ENCODE measurements at places on chromosomes 1 and 21. TPM values are rescaled to one million over a fixed set of nuclear protein-coding genes. Genes with fewer than 3 reads are reported as not detected.

The TTC39A gene
- 0.16 TPM for total RNA-seq

The BGLAP gene
- total RNA-seq: not detected

The LMX1A gene
- total RNA-seq: not detected

The PTPN14 gene
- total RNA-seq: 135 TPM

The BRINP3 gene
- not detected for total RNA-seq

The ASB17 gene
- not detected for total RNA-seq

The NKAIN1 gene
- not detected for total RNA-seq

DNA sequence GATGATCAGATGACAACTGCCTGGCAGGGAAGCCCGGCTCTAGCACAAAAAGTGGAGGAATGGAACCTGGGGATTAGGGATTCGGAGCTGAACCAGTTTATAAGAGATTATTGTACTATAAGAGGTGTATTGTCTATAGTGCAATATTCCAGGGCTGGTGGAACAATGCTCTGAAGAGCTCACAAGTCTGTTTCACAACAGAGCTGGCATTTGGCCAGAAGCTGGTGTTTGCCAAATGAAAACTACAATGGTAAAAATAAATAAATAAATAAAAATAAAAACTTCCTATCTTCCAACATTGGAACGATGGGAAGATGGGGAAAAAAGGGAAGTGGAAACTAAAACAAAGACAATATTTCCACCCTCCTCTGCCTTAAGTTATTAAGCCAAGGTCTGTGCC, 73.5 kb downstream of the CHODL start:
- no peaks in the 10 kb centered on the region for H3K4me1 ChIP-seq
- H3K4me3 ChIP-seq: no peak overlapping the region
- no peak for DNase-seq
- peaks cover 3% of the 10 kb centered on the region for H3K36me3 ChIP-seq
- H3K27me3 ChIP-seq: no peaks in the 10 kb centered on the region

DNA sequence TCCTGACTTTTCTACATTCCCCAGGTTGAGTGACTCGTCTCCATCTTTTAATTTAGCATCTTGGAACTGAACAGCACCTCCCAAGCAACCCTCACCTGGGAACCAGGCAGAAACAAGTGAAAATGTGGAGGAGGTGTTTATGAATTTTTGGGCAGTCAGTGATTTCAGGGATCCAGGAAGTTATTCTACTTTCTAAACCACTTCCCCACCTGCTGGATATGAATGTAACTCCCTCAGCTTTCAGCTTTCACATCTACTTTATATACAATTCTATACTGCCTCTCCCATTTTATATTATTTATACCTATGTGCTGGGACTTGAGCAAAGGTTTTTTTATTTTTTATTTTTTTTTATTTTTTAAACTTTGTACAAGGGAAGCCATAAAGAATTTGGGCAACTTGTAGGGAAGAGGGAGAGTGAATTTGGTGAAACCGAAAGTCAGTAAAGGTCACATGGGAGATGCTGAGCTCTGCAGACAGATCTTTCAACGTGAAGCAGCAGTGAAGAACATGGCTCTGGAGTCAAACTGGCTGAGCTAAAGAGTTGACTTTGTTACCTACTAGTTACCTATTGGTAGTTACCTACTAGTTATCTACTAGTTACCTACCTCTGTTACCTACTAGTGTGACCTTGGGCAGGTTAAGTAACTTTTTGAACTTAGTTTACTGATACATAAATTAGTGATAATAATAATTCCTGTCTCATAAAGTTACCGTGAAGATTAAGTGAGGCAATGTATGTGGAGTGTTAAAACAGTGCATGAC, 45.5 kb downstream of the DDR2 start:
- no peak for DNase-seq
- H3K4me1 ChIP-seq: peaks cover 100% of the 10 kb centered on the region
- H3K27me3 ChIP-seq: peaks cover 12% of the 10 kb centered on the region
- peak overlapping the region; percentile 65 for H3K4me3 ChIP-seq
- peak overlapping the region; percentile 85 for H3K27ac ChIP-seq

DNA sequence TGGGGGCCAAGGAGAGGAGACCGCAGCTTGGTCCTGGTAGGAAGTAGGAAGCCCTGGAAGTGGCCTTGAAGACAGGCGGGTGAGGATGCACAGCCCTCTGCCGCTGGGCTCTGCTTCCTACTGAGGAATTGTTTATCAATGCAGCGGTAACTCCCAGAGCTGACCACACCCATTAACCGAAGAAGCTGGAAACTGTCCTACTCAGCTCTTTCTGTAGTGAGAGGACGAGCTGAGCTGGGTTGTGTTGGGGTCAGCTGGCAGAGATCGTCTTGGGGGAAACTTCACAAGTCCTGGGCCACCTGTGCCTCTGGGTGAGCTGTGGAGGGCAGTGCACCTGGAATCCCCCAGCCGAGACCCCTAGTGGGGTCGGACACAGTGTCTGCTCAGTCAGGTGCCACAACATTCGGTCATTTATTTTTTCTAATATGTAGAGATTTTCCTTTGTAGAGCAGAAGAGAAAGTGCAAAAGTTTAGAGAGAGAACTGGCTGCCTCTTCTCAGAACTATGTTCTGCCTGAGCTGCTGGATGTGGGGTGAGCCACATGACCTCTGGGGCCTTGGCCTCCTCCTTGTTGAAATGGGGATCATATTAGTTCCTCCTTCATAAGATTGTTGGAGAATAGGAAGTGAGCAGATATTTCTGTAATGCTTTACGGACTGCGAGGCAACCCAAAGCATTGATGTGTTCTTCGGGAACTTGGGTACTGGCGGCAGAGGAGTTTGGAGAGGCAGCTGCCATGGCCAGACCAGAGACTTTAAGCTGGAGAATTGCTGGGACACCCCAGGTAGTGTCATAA, 3.6 kb downstream of the NECAP2 start:
- peaks cover 14% of the 10 kb centered on the region for H3K4me1 ChIP-seq
- H3K27me3 ChIP-seq: peaks cover 1% of the 10 kb centered on the region
- H3K27ac ChIP-seq: no peak overlapping the region

- no peaks in the 10 kb centered on the region for H3K36me3 ChIP-seq
- H3K27ac ChIP-seq: peak overlapping the region; percentile 80
- peaks cover 25% of the 10 kb centered on the region for H3K4me1 ChIP-seq
- peak overlapping the region; percentile 89 for H3K4me3 ChIP-seq
- peaks cover 62% of the 10 kb centered on the region for H3K27me3 ChIP-seq
- no peak for DNase-seq
Measured at GRCh38 chr1:212607206-212607912, 1.2 kb upstream of the ATF3 start.

- H3K4me1 ChIP-seq: peaks cover 15% of the 10 kb centered on the region
- peaks cover 8% of the 10 kb centered on the region for H3K27me3 ChIP-seq
- peak overlapping the region; percentile 5 for H3K4me3 ChIP-seq
- H3K27ac ChIP-seq: no peak overlapping the region
- DNase-seq: peak; percentile 41
Measured at GRCh38 chr1:169741666-169742394, 8.0 kb upstream of the SELE start.

GRCh38 chr1:161702250-161702649, 4.8 kb upstream of the FCRLA start:
- H3K36me3 ChIP-seq: no peaks in the 10 kb centered on the region
- H3K27ac ChIP-seq: no peak overlapping the region
- no peak overlapping the region for H3K4me3 ChIP-seq
- no peaks in the 10 kb centered on the region for H3K27me3 ChIP-seq
- no peaks in the 10 kb centered on the region for H3K4me1 ChIP-seq

DNA sequence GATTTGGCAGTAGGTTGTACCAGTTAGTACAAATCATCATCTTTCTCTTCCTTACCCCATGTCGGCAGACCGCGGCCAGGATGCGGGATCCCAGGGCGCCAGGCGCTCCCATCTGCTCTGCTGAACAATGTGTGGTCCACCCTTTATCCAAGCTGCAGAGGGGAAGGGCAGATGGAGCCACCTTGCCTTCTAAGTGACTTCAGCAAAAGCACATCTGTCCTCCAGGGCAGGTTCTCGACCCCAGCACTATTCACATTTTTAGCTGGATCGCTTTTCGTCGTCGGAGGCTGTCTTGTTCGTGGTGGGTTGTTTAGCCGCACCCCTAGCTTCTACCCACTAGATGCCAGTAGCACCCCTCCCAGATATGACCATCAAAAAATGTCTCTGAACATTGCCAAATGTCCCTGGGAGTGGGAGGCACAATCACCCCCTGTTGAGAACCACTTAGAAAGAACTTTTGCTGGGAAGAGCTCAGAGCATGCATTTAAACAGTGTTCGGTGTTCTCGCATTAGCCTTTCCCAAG, 58.1 kb upstream of the SIM2 start:
- no peak for DNase-seq
- H3K4me1 ChIP-seq: peaks cover 10% of the 10 kb centered on the region
- H3K36me3 ChIP-seq: peaks cover 5% of the 10 kb centered on the region
- no peak overlapping the region for H3K27ac ChIP-seq

- peak overlapping the region; percentile 90 for H3K4me3 ChIP-seq
- H3K36me3 ChIP-seq: peaks cover 20% of the 10 kb centered on the region
- H3K27ac ChIP-seq: peak overlapping the region; percentile 97
- DNase-seq: no peak
- H3K27me3 ChIP-seq: no peaks in the 10 kb centered on the region
Measured at GRCh38 chr1:44632598-44632997, 41.7 kb downstream of the TMEM53 start.

- H3K4me3 ChIP-seq: no peak overlapping the region
- no peak overlapping the region for H3K27ac ChIP-seq
- DNase-seq: peak; percentile 18
- H3K36me3 ChIP-seq: no peaks in the 10 kb centered on the region
- peaks cover 6% of the 10 kb centered on the region for H3K27me3 ChIP-seq
- peaks cover 41% of the 10 kb centered on the region for H3K4me1 ChIP-seq
Measured at GRCh38 chr1:9400425-9401079, 107.9 kb downstream of the SPSB1 start.

DNA sequence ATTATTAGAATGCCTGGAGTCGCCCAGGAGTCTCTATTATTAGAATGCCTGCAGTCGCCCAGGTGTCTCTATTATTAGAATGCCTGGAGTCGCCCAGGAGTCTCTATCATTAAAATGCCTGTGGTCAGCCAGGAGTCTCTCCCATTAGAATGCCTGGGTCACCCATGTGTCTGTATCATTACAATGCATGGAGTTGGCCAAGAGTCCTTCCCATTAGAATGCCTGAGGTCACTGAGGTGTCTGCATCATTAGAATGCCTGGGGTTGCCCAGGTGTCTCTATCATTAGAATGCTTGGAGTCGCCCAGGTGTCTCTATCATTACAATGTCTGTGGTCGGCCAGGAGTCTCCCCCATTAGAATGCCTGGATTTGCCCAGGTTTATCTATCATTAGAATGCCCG, 66.9 kb downstream of the RNF187 start:
- peaks cover 24% of the 10 kb centered on the region for H3K27me3 ChIP-seq
- H3K27ac ChIP-seq: no peak overlapping the region
- H3K4me3 ChIP-seq: no peak overlapping the region
- H3K4me1 ChIP-seq: no peaks in the 10 kb centered on the region
- no peaks in the 10 kb centered on the region for H3K36me3 ChIP-seq

- peaks cover 2% of the 10 kb centered on the region for H3K27me3 ChIP-seq
- H3K4me1 ChIP-seq: peaks cover 3% of the 10 kb centered on the region
- H3K4me3 ChIP-seq: no peak overlapping the region
- no peak for DNase-seq
- no peak overlapping the region for H3K27ac ChIP-seq
Measured at GRCh38 chr1:54595956-54596498, 27.3 kb downstream of the FAM151A start.

GRCh38 chr1:155970531-155971167, 7.7 kb downstream of the ARHGEF2 start:
- peaks cover 79% of the 10 kb centered on the region for H3K4me1 ChIP-seq
- peaks cover 4% of the 10 kb centered on the region for H3K27me3 ChIP-seq

GRCh38 chr1:160577671-160578070, 1.6 kb downstream of the CD84 start:
- no peak overlapping the region for H3K27ac ChIP-seq
- no peak overlapping the region for H3K4me3 ChIP-seq
- no peaks in the 10 kb centered on the region for H3K4me1 ChIP-seq
- DNase-seq: no peak
- H3K36me3 ChIP-seq: no peaks in the 10 kb centered on the region
- no peaks in the 10 kb centered on the region for H3K27me3 ChIP-seq

DNA sequence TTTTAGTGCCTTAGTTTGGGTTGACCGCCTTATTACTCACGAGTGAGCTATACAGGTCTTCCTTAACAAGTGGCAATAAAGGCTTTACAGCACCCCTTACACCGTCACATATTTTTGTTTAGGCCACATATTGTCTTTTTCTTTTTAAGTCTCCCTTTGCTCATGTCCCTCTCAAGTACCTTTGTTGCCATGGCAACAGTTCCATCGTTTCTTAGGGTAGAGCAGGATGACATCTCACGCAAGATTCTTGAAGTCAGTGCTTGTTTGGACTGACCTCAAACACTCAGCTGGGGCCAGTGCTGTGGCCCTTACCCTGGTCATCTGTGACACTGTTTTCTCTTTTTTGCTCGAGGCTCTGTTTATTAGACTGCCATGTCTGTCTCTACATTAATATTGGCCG, 69.8 kb downstream of the PBX1 start:
- H3K4me3 ChIP-seq: no peak overlapping the region
- H3K36me3 ChIP-seq: peaks cover 8% of the 10 kb centered on the region
- peaks cover 28% of the 10 kb centered on the region for H3K4me1 ChIP-seq
- DNase-seq: no peak
- no peaks in the 10 kb centered on the region for H3K27me3 ChIP-seq
- H3K27ac ChIP-seq: no peak overlapping the region

GRCh38 chr21:41670056-41670805, 96.6 kb downstream of the RIPK4 start:
- H3K27me3 ChIP-seq: peaks cover 27% of the 10 kb centered on the region
- H3K36me3 ChIP-seq: no peaks in the 10 kb centered on the region
- no peak overlapping the region for H3K4me3 ChIP-seq
- DNase-seq: no peak

GRCh38 chr1:66342707-66343106, 191.2 kb upstream of the SGIP1 start:
- DNase-seq: no peak
- H3K27ac ChIP-seq: peak overlapping the region; percentile 79
- peaks cover 54% of the 10 kb centered on the region for H3K36me3 ChIP-seq

- H3K36me3 ChIP-seq: peaks cover 36% of the 10 kb centered on the region
- H3K27ac ChIP-seq: peak overlapping the region; percentile 98
- peak overlapping the region; percentile 96 for H3K4me3 ChIP-seq
- peak; percentile 60 for DNase-seq
- peaks cover 46% of the 10 kb centered on the region for H3K4me1 ChIP-seq
Measured at GRCh38 chr1:112673592-112674439, 643 bp upstream of the MOV10 start.

- H3K36me3 ChIP-seq: no peaks in the 10 kb centered on the region
- DNase-seq: no peak
- H3K4me1 ChIP-seq: peaks cover 6% of the 10 kb centered on the region
- H3K27ac ChIP-seq: no peak overlapping the region
- H3K27me3 ChIP-seq: peaks cover 4% of the 10 kb centered on the region
Measured at GRCh38 chr1:31122101-31122735, 56.7 kb upstream of the PUM1 start.

DNA sequence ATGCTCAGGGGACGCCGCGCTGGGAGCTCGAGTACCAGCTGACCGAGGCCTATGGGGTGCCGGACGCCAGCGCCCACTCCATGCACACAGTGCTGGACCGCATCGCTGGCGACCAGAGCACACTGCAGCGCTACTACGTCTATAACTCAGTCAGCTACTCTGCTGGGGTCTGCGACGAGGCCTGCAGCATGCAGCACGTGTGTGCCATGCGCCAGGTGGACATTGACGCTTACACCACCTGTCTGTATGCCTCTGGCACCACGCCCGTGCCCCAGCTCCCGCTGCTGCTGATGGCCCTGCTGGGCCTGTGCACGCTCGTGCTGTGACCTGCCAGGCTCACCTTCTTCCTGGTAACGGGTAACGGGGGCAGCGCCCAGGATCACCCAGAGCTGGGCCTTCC, 1.3 kb upstream of the XKR8 start:
- no peak for DNase-seq
- H3K36me3 ChIP-seq: no peaks in the 10 kb centered on the region
- no peak overlapping the region for H3K4me3 ChIP-seq
- no peak overlapping the region for H3K27ac ChIP-seq
- H3K4me1 ChIP-seq: peaks cover 25% of the 10 kb centered on the region

- no peak overlapping the region for H3K27ac ChIP-seq
- no peak for DNase-seq
- no peak overlapping the region for H3K4me3 ChIP-seq
- H3K27me3 ChIP-seq: no peaks in the 10 kb centered on the region
- peaks cover 20% of the 10 kb centered on the region for H3K4me1 ChIP-seq
Measured at GRCh38 chr21:40685141-40685540, 161.8 kb downstream of the DSCAM start.

Data from HFFc6 (cell line).